HuH-7 (cell line): ENCODE measurements at places on chromosomes 2 and 18.
A peak's percentile ranks its signal among the peaks of the same experiment; 100 is the strongest.

- no peak for DNase-seq
Observed at GRCh38 chr2:201962774-201963562, 70.7 kb upstream of the FZD7 start.

- DNase-seq: no peak
Observed at GRCh38 chr18:8462651-8463185, 146.5 kb upstream of the RAB12 start.

- no peak for DNase-seq
Observed at GRCh38 chr2:217177720-217178119, 317.9 kb upstream of the TNP1 start.

DNA sequence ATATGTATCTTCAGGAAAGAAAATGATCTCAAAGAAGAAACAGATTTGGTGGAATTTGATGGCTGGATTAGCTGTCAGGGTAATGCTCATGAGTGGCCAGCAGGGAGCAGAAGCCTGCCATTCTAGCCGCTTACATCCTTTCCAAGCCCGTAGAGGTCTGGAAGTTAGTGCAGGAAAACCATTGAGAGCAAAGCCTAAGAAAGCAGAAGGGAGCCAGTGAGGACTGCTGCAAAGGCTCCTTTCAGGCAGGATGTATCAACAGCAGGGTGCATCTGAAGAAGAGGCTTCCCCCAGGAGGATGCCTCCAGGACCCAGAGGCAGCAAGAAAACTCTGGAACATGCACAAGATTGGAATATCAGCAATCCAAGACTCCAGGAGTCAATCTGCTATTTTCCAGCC, 22.9 kb upstream of the LBH start:
- peak; percentile 53 for DNase-seq

DNA sequence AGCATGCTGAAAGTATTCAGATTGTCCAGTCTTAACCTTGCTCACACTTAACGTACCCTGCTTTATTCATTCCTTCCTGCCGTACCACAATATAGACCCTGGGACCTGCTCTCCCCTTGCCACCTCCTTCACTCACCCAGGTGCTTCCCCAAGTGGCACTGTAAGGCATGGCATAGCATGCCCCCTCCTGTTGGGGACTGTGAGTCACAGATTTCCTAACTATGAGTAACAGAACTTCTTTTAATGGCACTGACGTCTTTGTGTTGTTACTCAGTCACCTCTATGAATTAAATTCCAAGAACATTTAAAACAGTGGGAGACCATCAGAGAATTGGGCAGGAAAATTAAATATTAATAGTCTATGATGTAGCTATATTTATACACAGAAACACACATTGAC, 117.2 kb downstream of the CTNNA2 start:
- no peak for DNase-seq

GRCh38 chr2:217517402-217517801, 485.4 kb downstream of the TNS1 start:
- no peak for DNase-seq

DNA sequence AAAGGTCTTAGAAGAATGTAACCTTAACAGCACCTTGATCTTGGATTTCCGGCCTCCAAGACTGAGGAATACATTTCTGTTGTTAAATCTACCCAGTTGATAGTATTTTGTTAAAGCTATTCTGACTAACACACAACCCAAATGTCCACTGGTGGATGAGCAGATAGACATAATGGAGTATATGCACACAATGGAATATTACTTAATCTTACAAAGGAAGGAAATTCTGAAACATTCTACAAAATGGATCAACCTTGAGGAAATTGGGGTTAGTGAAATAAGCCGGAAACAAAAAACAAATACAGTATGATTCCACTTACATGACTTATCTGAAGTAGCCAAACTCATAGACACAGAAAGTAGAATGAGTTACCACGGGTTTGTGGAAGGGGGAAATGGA, 168.7 kb downstream of the ZNF804A start:
- no peak for DNase-seq

GRCh38 chr2:98310010-98310409, 36.2 kb upstream of the CNGA3 start:
- no peak for DNase-seq

GRCh38 chr2:113769555-113769954, 13.1 kb upstream of the SLC35F5 start:
- DNase-seq: no peak

DNA sequence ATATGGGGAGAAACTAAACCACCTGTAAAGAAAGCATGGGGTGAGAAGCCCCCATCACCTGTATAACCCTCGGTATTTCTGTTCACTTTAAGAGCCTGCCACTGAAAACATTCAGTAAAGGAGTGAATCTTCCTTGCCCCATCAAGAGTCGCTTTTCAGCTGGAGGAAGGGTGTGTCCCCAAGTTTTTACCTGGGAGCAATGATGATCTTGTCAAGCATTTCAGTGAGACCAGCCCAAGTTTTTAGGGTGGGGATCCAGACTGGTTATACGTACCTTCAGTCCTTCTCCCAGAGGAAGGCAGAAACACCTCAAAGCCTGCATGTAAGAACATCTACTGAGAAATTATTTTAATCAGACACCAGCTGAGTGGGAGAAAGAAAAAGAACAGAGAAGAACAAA, at the start of gene DSG1:
DSG1 (plus strand) TSS at position 301 of the 400 bp plus-strand sequence. CDS start 141 bp downstream, outside the sequence.
- no peak for DNase-seq

DNA sequence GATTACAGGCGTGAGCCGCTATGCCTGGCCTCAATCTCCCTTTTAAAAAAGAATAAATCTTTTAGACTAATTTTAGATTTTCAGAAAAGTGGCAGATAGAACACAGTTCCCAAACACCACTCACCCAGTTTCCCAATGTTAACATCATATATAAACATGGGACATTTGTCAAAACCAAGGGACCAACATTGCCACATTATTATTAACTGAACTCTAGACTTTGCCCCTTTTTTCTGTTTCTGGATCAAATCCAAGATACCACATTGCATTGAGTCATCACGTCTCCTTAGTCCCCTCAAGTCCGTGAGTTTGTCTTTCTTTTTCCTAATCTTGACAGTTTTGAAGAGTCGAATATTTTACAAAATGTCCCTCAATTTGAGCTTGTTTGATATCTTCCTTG, 2.4 kb downstream of the C2orf42 start:
- peak; percentile 44 for DNase-seq

DNA sequence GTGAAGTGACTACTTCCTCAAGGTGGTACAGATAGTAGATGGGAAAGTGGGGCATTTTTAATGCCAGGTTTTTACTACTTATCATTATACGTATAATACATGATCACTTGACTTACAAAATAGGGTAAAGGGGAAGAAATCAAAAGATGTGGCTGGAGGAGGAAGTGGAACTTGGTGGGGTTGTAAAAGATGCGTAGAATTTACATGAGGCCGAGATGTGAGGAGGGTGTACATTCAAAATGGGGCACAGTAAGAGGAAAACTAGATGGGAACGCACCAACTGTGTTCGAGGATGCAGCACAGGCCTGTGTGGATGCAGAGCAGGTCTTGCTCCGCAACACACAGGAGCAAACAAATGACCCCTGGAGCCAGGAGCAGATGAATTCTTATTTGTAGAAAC, 403.3 kb downstream of the TXNL1 start:
- DNase-seq: no peak

- DNase-seq: no peak
Observed at GRCh38 chr2:26892133-26892532, 44.2 kb downstream of the DPYSL5 start.
